Gastroesophageal sphincter (tissue), 4 donors: ENCODE measurements at places on chromosomes 2 and 18.

GRCh38 chr2:185919155-185919554 is 180.6 kb downstream of the FSIP2 start:
- no peak for ATAC-seq

- ATAC-seq = peak; percentile 34
Measured at GRCh38 chr18:25467226-25467987, 115.4 kb upstream of the ZNF521 start.

- no peak for ATAC-seq
Measured at GRCh38 chr18:48804856-48805610, 145.7 kb downstream of the SMAD7 start.

DNA sequence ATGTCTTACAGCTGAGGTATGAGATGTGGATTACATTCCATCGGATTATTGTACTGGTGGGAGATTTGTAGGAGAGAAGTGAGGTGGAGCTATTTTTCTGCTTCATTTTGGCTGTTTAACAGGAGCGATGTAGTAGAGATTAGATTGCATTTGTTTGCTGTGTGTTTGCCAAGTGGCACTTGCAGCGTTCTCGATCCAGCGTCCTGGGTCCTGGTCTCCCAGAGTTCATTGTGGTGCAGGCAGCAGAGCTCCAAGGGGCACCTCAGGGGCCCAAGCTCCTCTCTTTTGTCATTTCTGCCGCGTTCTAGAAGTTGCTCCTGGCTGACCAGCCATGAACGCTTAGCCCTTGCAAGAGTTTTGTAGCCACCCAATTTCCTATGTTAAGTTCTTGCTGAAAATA is 210.1 kb upstream of the APCDD1 start:
- ATAC-seq = no peak

GRCh38 chr2:143807192-143807591 is 678.0 kb downstream of the ARHGAP15 start:
- no peak for ATAC-seq

DNA sequence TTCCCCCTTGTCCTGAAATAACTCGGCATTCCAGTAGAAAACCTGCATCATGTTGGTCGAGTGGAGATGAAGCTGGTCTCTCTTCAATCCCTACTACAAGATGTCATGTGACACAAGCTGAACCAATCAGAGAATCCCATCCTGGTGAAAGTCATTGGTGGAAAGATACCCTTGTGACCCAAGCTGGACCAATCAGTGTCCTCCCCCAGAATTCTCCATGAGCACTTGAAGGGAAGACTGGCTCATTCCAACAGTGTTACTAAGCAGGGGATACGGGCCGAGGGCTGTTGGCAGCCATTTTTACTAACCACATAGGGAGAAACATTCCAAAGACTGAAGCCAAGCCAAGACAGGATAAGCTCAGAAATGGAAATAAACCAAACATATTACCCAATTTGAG is 298.3 kb downstream of the ICOS start:
- ATAC-seq = no peak

DNA sequence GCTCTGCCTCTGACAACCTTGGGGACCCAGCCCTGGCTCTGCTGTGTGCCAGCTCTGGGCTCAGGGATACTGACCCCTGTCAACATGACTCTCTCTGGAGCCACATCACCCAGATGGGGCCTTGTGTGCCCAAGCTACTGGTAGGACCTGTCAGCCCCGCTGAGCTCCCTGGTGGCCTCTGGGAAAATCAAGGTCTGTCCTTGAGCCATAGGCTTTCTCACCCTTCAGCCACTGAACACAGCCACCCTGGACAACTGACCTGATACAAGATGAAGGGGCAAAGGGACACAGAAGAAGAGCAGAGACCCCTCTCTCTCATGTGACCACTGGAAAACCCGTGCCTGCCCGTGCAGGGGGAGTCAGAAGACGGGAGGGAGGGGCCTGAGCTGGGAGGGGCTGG is 7.8 kb downstream of the CCDC74A start:
- no peak for ATAC-seq

DNA sequence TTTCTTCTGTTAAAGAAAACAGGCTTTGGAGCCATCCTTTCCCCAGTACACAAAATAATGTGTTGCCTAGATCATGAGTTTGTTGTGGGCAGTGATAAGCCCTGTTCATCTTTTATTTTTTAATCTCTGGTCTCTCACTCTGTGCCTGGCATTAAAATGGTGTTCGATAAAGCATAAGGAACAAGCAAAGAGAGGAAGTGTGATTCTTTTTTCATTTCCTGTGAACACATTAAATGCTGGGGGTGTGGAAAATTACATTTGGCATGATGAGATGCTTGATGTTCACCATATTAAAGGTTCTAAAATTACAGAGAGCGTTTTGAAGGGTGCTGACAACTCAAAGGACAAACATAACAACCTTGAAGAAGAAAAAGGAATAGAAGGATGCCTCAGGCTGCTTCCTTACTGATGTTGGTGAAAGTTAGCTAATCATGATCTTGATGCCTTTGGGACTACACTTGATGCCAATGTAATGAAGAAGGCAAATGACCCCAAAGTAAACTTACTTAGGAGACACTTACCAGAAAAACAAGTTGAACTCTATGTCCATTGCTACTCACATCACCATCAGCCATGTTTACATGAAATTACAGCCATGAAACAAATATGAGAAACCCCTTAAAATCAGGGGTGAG is 33.0 kb downstream of the TMEFF2 start:
- ATAC-seq = no peak

DNA sequence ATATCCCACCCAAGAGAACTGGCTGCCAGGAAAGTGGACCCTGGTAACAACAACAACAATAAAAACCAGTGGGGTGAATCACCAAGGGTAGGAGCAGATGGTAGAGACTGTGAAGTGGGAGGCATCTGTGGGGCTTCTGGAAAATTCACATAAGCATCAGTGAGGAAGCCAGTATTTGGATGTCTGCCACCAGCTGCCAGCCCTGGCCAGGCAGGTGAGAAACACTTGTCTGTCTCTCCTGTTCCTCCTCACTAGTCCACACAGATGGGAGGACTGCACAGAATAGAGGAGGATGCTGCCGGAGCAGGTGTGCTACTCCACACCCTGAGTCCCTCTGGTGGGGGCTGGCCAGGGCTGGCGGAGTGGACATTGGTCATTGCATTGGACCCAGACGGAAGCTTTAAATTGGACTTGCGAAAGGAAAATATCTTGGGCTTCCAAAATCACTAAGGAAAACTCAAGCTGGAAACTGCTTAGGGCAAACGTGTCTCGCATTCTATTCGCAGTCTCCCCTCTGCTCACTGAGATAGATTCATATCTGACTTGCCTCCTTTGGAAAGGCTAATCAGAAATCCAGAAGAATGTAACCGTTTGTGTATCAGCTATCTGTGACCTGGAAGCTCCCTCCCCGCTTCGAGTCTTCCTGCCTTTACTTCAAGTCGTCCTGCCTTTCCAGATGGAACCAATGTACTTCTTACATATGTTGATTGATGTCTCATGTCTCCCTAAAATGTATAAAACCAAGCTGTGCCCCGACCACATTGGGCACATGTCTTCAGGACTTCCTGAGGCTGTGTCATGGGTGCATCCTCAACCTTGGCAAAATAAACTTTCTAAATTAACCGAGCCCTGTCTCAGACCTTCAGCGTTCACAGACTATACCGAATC is 69.1 kb downstream of the NAB1 start:
- no peak for ATAC-seq

- ATAC-seq = peak; percentile 42
Measured at GRCh38 chr2:85266146-85267041, 61.4 kb downstream of the TGOLN2 start.

GRCh38 chr2:109290887-109291643 is 162.1 kb downstream of the SH3RF3 start:
- ATAC-seq = no peak

- no peak for ATAC-seq
Measured at GRCh38 chr2:158975271-158975921, 7.0 kb downstream of the TANC1 start.

- no peak for ATAC-seq
Measured at GRCh38 chr18:66211749-66212148, 392.1 kb downstream of the CDH19 start.

DNA sequence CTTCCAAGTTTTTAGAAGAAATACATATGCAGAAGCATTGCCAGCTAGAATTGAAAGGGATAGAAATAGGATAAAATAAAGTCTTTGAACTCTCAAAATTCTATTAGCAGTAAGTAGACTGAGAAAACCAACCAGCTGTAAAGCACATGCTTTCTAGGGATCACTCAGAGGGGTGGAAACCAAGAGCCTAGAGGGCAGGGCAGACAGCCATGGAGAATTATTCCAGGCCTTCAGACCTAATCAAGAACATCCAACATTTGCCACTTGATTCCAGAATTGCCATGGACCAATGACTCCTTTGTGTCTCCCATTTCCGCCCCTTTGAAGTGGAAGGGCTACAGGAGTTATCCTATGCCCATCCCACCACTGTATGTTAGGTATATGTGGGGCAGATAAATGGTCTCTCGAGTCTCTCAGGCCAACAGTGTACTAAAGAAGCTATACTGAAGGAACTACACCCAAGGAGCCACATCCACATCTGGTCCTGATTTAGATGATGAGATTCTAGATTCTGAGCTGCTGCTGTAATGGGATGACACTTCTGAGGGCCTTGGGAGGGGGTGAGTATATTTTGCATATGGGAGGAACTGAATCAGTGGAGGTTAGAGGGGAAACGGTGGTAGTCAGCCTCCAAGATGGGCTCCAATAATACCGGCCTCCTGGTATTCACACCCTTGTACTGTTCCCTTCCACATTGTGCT is 4.0 kb downstream of the FARSB start:
- ATAC-seq = no peak

- no peak for ATAC-seq
Measured at GRCh38 chr2:166417669-166418068, 41.9 kb upstream of the SCN9A start.

DNA sequence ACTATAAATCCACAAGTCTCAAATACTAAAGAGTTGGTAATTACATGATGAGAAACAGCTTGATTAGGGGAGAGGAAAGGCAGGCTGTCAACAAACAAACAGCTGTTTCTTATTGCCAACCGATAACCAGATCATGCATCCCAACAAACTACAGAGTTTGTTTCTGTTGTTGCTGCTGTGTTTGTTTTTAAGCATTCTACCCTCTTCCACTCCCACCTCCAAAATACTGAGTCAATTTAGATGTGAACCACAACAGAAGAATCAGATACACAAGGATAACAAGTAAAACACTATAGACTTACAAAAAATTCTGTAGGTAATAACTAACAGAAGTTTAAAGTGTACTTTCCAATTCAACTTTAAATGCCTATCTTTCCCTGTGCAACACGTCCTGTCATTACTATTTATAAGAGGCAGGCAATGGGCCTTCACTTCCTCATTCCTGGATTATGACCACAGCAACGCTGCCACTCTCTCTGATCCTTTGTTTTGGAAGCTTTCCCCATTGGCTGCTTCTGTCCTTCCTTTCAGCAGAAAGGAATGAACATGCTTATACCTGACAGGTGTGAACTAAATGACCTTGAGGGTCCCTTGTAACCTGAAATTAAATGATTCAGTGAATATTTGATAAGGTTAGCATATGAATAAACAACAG is 152.0 kb downstream of the SRBD1 start:
- ATAC-seq = no peak

DNA sequence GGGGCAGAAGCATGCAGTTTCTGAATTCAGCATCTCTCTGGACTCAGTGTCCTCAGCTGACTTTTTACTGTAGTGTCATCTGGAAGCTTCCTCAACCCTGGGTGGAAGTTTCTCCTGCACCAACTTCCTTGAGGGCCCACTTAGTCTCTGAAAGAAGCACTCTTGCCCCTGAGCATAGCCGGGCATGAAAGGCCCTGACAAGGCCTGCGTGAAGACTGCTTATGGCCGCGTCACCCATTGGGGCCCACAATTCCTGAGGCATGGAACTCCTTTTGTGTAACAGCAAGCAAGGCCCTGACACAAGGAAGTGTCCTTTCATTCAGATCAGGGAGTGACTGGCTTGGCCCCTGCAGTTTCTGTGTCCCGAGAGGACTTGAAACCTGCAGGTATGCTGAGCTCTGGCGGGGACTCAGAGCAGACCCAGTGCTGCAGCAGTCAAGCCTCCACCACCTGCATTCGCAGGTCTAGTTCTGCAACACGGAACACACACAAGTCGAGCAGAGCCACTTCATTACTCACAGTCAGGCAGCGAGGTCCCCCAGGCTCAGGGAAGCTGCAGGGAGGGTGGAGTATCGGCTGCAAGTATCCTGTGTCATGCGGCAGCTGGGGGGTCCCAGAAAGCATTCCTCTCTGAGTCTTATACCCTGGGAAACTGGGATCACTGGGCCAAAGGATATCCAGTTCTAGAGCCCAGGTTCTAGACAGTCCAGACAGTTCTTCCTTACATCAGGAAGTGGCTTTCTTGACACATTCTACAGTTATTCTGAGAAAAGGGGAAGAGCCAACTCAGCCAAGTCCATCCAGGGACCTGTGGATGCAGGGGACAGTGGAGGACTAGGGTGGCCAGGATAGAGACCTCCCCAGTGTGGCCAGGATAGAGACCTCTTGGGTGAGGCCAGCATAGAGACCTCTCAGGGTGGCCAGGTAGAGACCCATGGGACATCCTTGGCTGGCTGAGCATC is 35.6 kb upstream of the PRLH start:
- ATAC-seq = no peak
